Osteoblast (primary cell): ENCODE measurements at places on chromosomes 4 and X. TPM values are rescaled to one million over a fixed set of nuclear protein-coding genes. Genes with fewer than 3 reads are reported as not detected.
A peak's percentile ranks its signal among the peaks of the same experiment; 100 is the strongest.

GLOD5 gene
- not detected in 2 replicates for total RNA-seq

NAP1L3 gene
- total RNA-seq, result 12.4 and 14.1 TPM in 2 replicates

DNA sequence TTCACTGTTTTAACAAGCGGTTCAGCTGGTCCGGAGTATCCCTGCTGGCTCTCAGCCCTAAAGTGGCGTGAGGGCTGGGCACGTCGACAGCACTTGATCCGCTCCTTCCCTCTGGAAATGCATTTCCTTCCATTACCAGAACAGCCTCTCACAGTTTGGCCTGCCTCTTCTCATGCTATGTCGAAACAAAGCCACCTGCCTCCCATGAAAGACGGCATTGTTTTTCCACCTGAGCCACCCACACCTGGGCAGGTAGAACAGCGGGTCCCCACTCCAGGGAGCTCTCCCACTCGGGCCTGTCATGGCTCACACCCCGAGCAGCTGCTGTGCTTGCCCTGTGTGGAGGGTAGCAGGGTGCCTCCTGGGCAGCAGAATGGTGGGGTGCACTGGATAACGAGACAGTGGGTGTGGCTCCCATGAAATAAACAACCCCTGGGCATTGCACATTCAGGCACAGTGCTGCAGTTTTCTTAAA is 86.2 kb downstream of the FHDC1 start:
- H3K36me3 ChIP-seq, result no peaks in the 10 kb centered on the region
- DNase-seq, result no peak
- H3K27me3 ChIP-seq, result peaks cover 2% of the 10 kb centered on the region
- no peak overlapping the region for H3K4me3 ChIP-seq
- no peak overlapping the region for H3K27ac ChIP-seq
- H3K4me1 ChIP-seq, result no peaks in the 10 kb centered on the region

- DNase-seq, result peak; percentile 38
- peak overlapping the region; percentile 12 for H3K4me3 ChIP-seq
- peaks cover 13% of the 10 kb centered on the region for H3K36me3 ChIP-seq
- peaks cover 49% of the 10 kb centered on the region for H3K4me1 ChIP-seq
These were observed 87.6 kb upstream of the SLC4A4 start for GRCh38 chr4:71251261-71251660.

GRCh38 chr4:120922381-120923206 is at the start of gene PRDM5:
TSS of gene PRDM5 (minus strand) at chr4:120922726. CDS start at chr4:120922608, 118 bp downstream.
- H3K4me3 ChIP-seq, result peak within 1 kb of the TSS; percentile 83
- peak; percentile 95 for DNase-seq
- H3K27me3 ChIP-seq, result no peaks in the 10 kb centered on the region
- peaks cover 27% of the 10 kb centered on the region for H3K4me1 ChIP-seq
- H3K36me3 ChIP-seq, result no peaks in the 10 kb centered on the region
- H3K27ac ChIP-seq, result peak within 1 kb of the TSS; percentile 81

- H3K27ac ChIP-seq, result no peak overlapping the region
- H3K4me1 ChIP-seq, result peaks cover 16% of the 10 kb centered on the region
- DNase-seq, result no peak
- no peaks in the 10 kb centered on the region for H3K27me3 ChIP-seq
- H3K4me3 ChIP-seq, result no peak overlapping the region
These were observed 6.2 kb downstream of the ARFIP1 start for GRCh38 chr4:152785639-152786615.
